ENCODE measurements at places on chromosomes 3 and 15.

DNA sequence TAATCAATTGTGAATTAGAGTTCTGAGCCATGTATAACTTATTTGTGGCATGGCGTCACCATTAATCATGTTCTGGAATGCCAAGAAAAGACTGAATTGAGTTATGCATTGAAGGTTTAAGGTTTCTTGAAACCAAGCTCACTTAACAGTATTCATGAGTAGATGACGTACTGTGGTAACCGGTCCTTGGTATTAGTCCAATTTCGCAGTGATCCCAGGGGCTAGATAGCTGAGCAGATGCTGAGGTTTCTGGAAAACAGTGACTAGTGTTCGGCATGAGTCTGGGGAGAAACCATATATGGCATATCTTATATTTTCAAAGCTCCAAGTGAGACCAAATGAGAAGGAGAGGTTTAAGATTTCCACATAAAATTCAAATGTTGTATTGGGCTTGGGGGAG is 218.3 kb upstream of the LYSMD4 start:
- no peak for DNase-seq

- DNase-seq, result no peak
Measured at GRCh38 chr15:70491201-70491621, 272.1 kb downstream of the UACA start.

GRCh38 chr3:194985031-194985578 is 285.9 kb downstream of the XXYLT1 start:
- no peak for DNase-seq

DNA sequence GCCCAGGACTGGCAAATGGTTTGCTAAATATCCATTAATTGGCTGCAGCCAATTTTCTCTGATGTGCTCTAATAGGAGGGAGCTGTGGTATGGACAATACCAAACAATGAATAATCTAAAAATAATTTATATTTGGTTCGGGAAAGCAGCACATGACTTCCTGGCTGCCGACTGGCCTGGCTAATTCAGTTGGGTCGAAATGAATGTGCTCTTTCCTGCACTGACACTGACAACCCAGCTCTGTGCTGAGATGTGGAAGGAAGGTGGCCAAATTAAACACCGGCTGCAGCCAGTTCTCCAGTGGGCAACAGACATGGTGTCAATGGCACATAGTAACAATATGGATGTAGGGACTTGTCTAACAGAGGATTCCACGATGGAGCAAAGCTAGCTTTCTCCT is 21.1 kb upstream of the COLQ start:
- DNase-seq, result no peak

DNA sequence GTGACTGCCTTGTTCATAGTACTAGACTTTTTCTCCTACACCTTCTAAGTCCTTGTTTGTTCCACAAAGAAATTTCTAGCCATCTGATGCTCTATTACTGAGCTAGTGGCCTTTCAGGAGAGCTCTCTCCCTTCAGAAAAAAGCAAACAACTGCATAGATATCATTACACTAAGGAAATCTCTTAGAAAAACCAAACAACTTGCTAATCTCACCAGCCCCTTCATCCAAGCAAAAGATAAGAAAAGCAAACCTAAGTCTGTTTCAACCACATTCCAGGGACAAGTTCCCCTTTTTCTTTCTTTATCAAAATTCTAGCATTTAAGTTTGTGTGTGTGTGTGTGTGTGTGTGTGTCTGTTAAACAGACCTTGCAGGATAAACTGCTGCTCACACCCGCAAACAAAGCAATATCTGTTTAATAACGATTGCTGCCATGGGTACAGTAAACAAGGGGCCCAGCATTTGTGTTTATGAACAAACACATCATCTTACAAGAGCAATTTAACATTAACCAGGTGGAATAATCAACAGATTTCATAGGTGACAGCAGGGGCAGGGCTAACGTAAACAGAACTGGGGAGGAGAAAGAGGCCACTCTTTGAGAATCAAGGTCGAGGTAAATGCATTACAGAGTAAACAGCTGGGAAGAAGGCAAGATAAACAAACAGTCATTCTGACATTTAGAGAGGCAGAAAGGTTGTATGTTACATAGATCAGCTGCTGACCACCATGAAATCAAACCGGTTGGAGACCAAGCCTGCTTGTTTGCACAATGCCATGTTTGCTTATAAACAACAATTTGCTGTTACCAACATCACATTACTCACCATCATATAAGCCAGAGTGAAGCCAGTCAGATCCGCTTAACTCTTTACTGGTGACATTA is 375.1 kb downstream of the FOXP1 start:
- no peak for DNase-seq

- no peak for DNase-seq
Measured at GRCh38 chr3:141915016-141915415, 38.6 kb downstream of the ATP1B3 start.

DNA sequence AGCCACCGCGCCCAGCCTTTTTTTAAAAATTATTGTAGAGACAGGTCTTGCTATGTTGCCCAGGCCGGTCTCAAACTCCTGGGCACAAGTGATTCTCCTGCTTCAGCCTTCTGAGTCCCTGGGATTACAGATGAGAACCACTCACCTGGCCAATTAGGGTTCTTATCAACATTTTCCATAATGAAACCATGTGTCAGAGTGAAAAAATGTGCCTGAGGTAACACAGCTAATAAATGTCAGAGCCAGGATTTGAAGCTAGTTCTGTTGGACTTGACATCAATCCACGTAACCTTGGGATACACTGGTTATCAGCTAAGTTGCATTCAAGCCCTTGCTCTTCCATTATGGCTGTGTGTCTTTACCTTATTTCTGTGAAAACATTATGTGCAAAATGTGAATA is 29.1 kb downstream of the CHST14 start:
- DNase-seq, result no peak

DNA sequence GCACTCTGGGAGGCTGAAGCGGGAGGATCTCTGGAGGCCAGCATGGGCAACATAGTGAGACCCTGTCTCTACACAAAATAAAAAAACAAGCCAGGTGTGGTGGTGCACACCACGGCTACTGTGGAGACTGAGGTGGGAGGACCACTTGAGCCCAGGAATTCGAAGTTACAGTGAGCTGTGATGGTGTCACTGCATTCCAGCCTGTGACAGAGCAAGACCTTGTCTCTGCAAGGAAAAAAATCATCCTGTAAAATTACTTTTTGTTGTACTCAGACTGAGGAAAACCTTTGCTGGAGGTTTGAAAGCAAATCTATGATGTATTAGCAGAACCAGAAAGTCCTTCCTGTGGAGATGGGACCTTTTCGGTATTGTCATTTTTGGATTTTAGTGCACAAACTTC is 63.3 kb downstream of the ATP1B3 start:
- DNase-seq, result no peak

DNA sequence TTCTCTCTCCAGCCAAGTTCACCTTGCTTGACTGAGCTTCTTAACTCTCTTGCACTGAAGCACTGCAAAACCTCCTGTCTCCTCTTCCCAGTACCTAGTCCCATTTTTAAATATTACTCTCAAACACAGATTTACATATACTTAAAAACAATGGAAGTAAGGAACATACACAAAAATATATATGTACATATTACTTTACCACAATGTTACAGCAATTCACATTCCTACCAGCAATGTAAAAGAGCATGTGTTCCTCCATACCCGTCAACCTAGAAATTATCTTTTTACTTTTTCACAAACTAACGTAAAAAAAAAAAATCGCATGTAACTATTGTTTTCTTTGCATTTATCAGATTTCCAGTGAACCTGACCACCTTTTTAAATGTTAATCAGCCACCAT is 60.4 kb downstream of the RYK start:
- DNase-seq, result no peak

DNA sequence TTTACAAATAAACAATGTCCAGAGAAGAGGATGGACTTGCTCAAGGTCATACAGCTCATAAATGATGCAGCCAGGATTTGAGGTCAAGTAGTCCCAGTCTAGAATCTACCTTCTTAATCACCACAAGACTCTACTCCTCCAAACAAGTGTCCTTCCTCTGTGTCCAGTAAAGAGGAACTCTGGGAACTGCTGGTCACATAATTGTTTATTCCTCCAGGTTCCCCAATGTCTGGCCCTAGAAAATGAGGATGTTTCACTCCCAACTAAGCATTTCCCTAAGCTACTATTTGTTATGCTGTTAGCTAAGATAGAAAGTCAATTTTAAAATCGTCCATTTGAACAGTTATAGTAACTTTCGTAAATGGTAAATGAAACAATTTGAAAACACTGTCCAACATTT is 192.4 kb downstream of the FHIT start:
- DNase-seq, result no peak

DNA sequence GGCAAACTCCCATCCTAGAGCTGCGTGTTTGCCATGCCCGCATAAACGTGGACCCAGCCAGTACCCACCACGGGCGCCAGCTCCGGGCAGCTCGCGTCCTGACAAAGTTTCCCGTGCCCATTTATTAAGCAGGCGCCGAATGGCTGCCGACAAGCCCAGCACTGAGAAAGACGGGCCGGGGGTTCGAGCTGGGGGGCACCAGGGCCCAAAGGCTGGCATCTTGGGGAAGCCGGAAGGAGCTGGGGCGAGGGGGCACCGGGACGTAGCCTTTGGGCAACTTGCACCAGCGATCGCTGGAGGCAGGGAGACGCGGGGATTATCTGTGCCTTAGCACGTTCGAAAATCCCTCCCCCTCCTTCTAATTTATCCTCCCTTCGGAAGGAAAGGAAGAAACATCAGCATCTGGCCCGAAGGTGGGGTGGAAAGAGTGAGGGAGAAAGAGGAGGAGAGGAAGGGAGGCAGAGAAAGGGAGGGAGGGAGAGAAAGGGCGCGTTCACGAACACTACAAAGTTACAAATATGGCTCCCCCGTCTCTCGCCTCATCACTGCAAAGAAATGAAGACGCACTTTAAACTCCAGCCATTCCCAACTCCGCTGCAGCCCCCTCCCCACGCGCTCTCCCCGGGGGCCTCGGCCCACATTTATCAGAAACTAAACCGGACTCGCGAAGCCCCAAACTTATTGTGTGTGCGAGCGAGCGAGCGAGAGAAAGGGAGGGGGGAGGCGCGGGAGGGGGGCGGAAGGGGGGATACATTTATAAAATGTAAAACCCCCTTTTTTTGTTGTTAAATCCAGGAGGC is 1.0 kb downstream of the ANP32A start:
- DNase-seq, result no peak

DNA sequence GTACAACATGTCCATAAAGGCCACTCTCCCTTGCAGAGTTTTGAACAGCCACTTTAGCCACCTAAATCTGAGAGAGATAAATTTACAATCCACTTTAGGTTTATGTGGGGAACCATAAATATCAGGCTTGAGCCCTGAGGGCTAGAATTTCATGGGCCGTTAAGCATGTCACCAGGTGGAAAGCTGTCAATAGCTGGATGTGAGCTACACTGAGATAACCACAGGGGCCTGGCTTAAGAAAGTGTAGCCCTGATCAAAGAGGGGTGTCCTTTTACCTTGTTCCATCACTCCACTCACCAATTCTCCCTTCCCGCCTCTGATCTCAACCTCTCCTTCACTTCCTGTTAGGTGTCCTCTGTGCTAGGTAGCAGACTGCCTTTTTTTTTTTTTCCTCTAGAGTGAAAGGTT is 172.8 kb upstream of the ICE2 start:
- no peak for DNase-seq

DNA sequence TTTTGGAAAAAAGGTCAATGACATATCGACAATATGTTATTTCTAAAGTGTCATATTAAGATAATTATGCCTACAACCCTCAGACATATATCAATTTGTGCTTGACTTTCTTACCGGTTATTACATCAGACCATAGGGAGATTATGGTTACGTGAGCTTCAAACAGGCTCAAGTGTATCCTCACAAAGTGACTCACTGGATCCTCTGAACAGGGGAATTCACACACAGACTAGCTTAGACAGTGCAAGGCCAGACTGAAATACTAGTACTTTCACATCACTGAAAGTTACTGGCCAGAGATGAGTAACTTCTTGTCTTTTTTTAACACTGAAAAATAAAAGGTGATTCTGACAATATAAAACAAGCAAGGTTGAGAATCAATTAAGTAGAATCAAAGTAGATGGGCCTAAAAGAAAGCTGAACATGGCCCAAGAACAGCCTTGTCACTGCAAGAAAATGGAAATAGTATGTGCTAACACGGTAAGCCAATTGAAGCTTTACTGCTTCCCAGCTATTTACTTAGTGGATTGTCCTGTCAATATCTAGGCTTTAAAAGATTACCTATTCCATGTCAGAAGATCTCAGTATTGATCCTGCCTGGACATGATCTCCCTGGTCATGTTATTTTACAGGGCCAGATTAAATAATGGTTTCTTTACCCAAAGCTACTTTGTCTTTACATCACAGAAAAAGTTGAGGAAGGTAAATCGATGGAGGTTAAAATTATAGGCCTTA is 848.6 kb downstream of the ROBO1 start:
- no peak for DNase-seq

GRCh38 chr3:151144760-151145159 is 58.3 kb downstream of the GPR171 start:
- DNase-seq, result no peak

DNA sequence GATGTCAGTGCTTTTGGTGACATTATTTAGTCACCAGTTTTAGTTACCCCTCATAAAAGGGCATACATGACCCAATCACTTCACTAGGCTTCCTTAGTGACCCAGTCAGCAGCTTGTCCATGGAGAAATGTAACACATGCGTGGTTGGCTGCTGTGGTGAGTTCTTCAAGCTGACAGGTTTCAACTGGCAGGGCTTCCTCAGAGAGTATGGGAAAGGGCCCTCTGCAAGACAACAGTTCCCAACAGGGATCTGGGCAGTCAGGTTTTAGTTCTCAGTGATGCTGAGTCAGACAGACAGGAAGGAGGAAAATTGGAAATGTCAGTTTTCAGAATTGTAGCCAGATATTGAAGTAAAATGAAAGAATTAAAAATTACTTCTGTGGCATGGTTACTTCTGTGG is 282.5 kb downstream of the TBL1XR1 start:
- DNase-seq, result no peak

- DNase-seq, result no peak
Measured at GRCh38 chr3:80688814-80689213, 921.0 kb upstream of the ROBO1 start.

DNA sequence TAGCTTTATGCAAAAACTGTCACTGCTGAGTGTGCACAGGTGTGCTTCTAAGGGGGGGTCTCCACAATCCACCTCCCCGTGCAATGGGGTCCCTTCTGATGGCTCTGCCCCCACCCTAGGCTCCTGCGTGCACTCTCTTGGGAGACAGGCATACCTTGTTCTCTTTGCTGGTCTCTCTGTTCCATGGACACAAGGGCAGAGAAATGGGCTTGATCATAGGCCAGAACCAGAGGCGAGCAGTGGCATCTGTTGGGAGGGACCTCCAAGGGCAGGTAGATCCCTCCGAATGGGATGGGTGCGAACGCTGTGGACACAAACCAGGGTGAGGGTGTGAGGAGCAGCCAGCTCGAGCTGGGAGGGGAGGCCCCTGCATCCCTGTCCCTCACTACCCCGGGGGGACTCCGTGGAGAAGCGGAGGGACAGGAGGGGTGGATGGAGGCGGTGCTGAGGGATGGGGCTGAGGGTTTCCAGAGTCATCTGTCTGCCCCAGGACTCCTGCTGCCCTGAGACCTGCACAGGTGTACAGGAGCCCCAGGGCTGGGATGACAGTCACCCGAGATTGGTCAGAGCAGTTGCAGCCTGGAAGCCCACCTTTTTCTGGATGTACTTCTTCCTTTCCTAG is 175.0 kb downstream of the KLF13 start:
- no peak for DNase-seq
